ENCODE measurements at places on chromosomes 5 and 9. TPM values are rescaled to one million over a fixed set of nuclear protein-coding genes. Genes with fewer than 3 reads are reported as not detected.
A peak's percentile ranks its signal among the peaks of the same experiment; 100 is the strongest.

PAX5 gene
- total RNA-seq: not detected

ANKRD18B gene
- total RNA-seq: 13.8 TPM

- H3K27ac ChIP-seq: no peak overlapping the region
- H3K4me3 ChIP-seq: no peak overlapping the region
- H3K36me3 ChIP-seq: no peaks in the 10 kb centered on the region
- H3K27me3 ChIP-seq: peaks cover 50% of the 10 kb centered on the region
- H3K4me1 ChIP-seq: peaks cover 15% of the 10 kb centered on the region
These were observed 3.9 kb upstream of the C5orf58 start for GRCh38 chr5:170228762-170229435.

DNA sequence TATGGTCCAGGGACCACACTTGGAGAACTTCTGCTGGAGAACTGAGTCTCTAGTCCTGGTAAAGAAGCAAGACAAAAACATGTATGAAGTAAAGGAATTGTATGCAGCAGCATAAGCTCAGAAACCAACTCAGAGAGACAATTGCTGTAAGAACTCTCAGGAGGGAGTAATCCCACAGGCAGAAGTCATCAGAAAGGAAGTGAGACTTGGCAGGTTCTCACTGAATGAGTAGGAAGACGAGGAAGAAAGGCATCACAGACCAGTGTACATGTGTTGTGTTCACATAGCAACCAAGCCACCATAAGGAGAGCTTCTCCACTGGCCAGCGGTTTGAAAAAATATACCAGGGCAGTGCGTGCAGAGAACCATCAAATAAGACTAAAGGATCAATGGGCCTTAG lies 57.9 kb upstream of the FST start:
- DNase-seq: no peak
- no peak overlapping the region for H3K4me3 ChIP-seq
- H3K27me3 ChIP-seq: no peaks in the 10 kb centered on the region

DNA sequence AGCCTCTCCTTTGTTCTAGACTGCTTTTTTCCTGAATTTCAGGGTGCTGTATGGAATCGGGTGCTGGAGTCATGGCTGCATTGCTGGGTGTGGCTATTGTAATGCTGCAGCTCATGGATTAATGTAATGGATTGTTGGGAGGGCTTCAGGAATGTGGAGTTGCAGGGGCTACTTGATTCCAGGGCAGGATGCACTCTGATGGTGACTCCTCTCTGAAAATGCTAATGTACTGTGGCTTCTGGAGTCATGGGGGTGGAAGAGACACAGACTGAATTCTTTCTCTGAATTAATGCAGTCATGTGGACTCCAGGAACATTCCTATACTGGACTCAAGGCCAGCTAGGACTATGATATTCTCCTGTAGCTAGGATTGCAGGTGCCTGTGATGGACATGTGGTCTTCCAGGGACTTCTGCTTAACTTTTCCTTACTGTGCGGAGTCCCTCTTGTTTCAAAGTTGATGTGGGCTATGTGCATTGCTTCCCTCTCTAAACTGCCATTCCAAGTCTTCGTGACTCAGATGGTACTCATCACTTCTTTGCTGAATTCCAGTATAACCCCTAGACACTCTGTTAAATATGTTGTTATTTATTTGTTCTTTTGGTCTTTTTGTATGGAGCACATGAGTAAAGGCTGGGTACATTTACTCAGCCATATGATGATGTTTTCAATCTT lies 396.2 kb downstream of the KCTD16 start:
- H3K27me3 ChIP-seq: no peaks in the 10 kb centered on the region
- H3K27ac ChIP-seq: no peak overlapping the region
- no peaks in the 10 kb centered on the region for H3K36me3 ChIP-seq
- no peak overlapping the region for H3K4me3 ChIP-seq

GRAMD2B gene
- 78.2 TPM for total RNA-seq

- no peak overlapping the region for H3K27ac ChIP-seq
- no peak for DNase-seq
- H3K4me3 ChIP-seq: no peak overlapping the region
- no peaks in the 10 kb centered on the region for H3K27me3 ChIP-seq
- H3K36me3 ChIP-seq: peaks cover 1% of the 10 kb centered on the region
- H3K4me1 ChIP-seq: peaks cover 4% of the 10 kb centered on the region
These were observed 232.8 kb downstream of the ADAMTS6 start for GRCh38 chr5:65248896-65249295.

DNA sequence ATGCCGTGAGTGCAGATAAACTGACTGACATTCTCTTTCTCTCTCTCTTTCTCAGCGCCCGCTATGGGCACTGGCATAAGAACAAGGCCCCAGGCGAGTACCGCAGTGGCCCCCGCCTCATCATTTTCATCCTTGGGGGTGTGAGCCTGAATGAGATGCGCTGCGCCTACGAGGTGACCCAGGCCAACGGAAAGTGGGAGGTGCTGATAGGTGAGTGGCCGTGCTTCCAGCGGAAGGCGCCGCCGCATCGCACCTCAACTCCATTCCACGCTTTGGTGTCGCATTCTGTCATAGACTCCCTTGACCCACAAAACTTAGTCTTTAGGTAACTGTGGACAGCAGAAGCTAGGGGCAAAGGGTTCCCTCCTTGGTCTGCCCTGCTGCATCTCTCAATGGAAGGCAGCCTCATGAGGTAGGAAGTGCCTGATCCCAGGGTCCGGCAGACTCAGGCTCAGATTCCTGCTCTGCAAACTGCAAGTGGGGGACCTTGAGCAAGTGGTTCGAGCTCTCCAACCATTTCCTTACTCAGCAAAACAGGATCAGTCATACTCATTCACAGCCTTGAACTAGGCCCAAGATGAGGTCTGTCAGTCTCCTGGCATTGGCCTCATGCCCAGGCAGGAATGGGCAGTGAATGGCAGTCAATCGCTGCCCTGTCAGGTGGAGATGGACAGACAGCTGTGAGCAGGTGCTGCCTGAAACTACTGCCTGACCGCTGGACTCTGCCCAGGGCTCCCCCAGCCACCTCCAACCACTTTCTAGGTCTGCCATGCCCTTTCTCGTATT lies 24.2 kb upstream of the CFAP157 start:
- peaks cover 43% of the 10 kb centered on the region for H3K36me3 ChIP-seq
- no peaks in the 10 kb centered on the region for H3K27me3 ChIP-seq
- H3K4me1 ChIP-seq: peaks cover 35% of the 10 kb centered on the region
- H3K4me3 ChIP-seq: no peak overlapping the region
- no peak for DNase-seq

LAMC3 gene
- total RNA-seq: 0.68 TPM

DNA sequence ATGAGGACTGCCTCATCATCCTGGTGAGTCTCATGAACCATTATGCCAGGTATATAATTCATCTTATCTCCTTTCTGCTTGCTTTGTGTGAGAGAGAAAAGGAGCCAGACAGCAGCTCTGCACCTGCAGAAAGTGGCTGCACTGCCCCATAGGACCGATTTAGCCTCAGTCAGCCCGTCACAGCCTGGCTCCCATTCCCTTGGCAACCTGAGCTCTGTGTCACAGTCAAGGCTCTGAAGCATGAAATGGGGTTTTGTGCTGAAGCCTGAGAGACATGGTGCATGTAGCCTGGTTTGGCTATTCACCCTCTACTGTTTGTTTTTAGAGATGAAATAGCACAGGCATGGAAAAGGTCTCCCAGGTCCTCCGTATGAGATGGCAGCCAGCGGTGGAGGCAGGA lies 198.3 kb downstream of the KCTD16 start:
- no peaks in the 10 kb centered on the region for H3K27me3 ChIP-seq
- no peaks in the 10 kb centered on the region for H3K4me1 ChIP-seq
- H3K36me3 ChIP-seq: no peaks in the 10 kb centered on the region

SLCO4C1 gene
- 0.11 TPM for total RNA-seq

DNA sequence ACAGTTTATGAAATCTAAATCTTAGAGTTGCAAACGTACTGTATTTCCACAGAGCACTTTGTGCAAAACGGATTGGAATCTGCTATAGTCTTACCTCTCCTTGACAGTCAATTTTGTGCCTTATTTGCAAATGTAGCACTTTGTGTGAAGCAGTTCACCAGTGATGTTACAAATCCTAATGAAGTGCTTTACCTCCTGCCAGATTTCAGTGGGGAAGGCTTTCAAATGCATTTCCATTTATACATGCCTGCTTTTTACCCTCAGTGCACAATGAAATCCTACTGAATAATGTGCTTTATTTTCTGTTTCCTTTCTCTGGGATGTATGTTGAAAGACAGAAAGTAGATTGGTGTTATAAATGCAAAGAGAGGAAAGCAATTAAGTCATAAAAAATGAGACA lies 2141.6 kb upstream of the C9orf72 start:
- H3K27me3 ChIP-seq: no peaks in the 10 kb centered on the region
- no peaks in the 10 kb centered on the region for H3K36me3 ChIP-seq
- no peaks in the 10 kb centered on the region for H3K4me1 ChIP-seq
- H3K4me3 ChIP-seq: no peak overlapping the region
- no peak for DNase-seq

FCN1 gene
- not detected for total RNA-seq

DNA sequence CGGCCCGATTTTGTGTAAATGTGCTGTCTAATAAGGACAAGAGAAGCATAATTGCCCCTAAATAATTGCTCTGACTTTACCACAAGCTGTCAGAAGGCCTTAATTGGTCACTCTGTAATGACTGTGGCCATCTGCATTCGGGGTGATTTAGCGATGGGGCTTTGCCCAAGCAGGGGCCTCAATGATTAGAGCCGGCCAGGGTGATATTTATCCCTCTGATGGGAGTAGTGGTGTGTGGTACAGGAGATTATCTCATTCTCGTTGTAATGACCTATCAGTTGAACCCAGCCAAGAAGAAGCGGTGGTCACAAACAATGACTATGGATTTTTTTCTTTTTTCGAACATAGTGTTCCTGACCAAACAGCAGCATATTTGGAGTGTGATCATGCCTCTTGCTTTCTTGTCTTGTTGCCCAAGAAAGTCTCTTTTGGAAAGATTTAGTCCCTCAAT lies 72.0 kb upstream of the SAP30L start:
- H3K27ac ChIP-seq: peak overlapping the region; percentile 40
- H3K4me1 ChIP-seq: peaks cover 50% of the 10 kb centered on the region
- DNase-seq: no peak
- H3K27me3 ChIP-seq: no peaks in the 10 kb centered on the region
- peaks cover 27% of the 10 kb centered on the region for H3K36me3 ChIP-seq

IL3 gene
- total RNA-seq: not detected

- H3K4me1 ChIP-seq: peaks cover 18% of the 10 kb centered on the region
- peak; percentile 85 for DNase-seq
- peaks cover 18% of the 10 kb centered on the region for H3K27me3 ChIP-seq
- no peaks in the 10 kb centered on the region for H3K36me3 ChIP-seq
These were observed 587 bp downstream of the MIER3 start for GRCh38 chr5:56951126-56951945.

DNA sequence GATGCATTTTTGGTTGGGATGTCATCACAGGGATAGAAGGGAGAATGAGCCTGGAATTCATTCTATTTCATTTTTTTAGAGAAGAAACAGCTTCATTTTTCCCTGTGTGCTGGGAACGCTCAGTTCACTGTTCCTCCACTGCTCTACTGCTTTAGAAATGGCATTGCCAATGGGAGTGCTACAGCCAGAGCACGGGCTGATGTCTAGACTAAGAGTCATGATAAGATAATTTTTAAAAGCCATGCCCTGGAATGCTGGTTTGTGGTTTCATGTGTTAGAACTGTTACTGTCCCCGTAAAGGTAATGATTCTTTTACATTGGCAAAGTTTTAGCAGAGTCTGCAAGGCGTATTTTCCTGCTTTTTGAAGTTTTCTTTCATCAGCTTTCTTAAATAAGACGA lies 119.6 kb downstream of the SEMA6A start:
- H3K36me3 ChIP-seq: no peaks in the 10 kb centered on the region
- H3K27me3 ChIP-seq: no peaks in the 10 kb centered on the region
- no peak overlapping the region for H3K4me3 ChIP-seq
- peaks cover 20% of the 10 kb centered on the region for H3K4me1 ChIP-seq
- no peak for DNase-seq

- DNase-seq: no peak
- peaks cover 26% of the 10 kb centered on the region for H3K4me1 ChIP-seq
- no peak overlapping the region for H3K27ac ChIP-seq
These were observed 149.1 kb downstream of the ADAMTS6 start for GRCh38 chr5:65332591-65332990.

DNA sequence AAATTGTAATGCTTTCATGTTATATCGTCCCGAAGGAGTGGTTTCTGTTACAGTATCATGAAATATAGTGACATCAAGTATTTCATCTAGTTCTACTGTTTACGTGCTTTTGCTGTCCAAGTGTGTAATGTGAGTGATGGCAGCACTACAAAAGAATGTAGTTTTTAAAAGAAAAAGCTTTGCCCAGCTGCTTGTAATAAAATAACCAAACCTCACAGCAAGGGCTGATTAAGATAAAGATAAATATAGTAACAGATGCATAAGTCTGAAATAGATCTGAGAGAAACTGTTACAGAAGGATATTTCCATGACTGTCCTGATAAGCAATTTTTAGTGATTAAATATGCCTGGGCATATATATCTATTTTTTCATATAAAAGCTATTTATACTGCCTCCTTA lies 106.4 kb downstream of the AUH start:
- no peak overlapping the region for H3K4me3 ChIP-seq
- H3K27ac ChIP-seq: no peak overlapping the region
- H3K4me1 ChIP-seq: peaks cover 8% of the 10 kb centered on the region
- no peaks in the 10 kb centered on the region for H3K27me3 ChIP-seq
- no peak for DNase-seq
- H3K36me3 ChIP-seq: no peaks in the 10 kb centered on the region

PTGES gene
- total RNA-seq: 0.83 TPM

S100Z gene
- not detected for total RNA-seq

GRCh38 chr5:80761966-80762365 lies 107.2 kb upstream of the DHFR start:
- H3K36me3 ChIP-seq: peaks cover 5% of the 10 kb centered on the region
- no peak overlapping the region for H3K4me3 ChIP-seq

GEMIN5 gene
- total RNA-seq: 17.6 TPM

FANCG gene
- total RNA-seq: 22.7 TPM

TRUB2 gene
- total RNA-seq: 27.3 TPM

- no peaks in the 10 kb centered on the region for H3K4me1 ChIP-seq
- no peak for DNase-seq
- H3K27ac ChIP-seq: no peak overlapping the region
- H3K36me3 ChIP-seq: peaks cover 39% of the 10 kb centered on the region
These were observed 44.5 kb downstream of the ERCC6L2 start for GRCh38 chr9:95920017-95920416.

DNA sequence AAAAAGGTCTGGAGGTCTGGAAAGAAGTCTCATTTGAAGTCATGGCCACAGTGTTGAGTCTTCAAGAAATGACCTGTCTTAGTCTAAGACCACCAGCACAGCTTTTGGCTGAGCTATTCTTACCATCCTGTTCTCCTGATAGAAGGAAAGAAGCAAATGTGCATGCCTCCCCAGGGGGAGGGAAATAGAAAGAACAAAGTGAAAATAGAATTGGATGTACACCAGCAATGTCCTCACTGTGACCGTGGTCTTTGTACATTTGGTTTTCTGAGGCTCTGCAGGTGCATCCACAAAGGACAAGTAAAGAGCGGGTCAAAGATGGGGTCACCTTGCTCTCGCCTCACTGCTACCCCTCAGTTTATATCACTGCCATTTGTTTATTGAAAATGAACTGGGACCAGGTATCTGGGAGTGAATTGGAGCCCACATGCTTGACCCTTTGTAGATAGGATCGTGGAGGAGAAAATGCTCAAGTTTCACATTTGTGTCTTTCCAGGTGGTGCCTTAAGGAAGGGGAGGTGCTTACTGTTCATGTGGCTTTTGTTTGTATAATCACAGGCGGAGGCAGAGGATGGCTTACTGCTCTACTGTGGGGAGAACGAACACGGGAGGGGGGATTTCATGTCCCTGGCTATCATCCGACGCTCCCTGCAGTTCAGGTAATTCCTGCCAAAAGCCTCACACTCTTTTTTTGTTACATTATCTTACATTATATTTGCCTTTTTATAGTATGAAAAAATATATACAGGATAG lies 147.8 kb downstream of the LIFR start:
- no peak overlapping the region for H3K4me3 ChIP-seq
- no peaks in the 10 kb centered on the region for H3K36me3 ChIP-seq

TXNDC8 gene
- total RNA-seq: not detected

GRCh38 chr9:1916655-1917054 lies 98.5 kb upstream of the SMARCA2 start:
- H3K4me3 ChIP-seq: no peak overlapping the region
- no peaks in the 10 kb centered on the region for H3K36me3 ChIP-seq
- DNase-seq: no peak

ZMAT2 gene
- total RNA-seq: 50.9 TPM
